ENCODE measurements at places on chromosomes 1 and 21. TPM values are rescaled to one million over a fixed set of nuclear protein-coding genes. Genes with fewer than 3 reads are reported as not detected.

Gene C1orf210
- total RNA-seq = not detected

Gene TTC22
- not detected for total RNA-seq

Gene VSIG8
- total RNA-seq = 0.07 TPM

Gene RGS8
- not detected for total RNA-seq

Gene PADI2
- 1.3 TPM for total RNA-seq

All from A549 treated with RU486 at 1 μM for 4 hours (cell line).